ENCODE measurements at places on chromosomes 7 and 10. TPM values are rescaled to one million over a fixed set of nuclear protein-coding genes. Genes with fewer than 3 reads are reported as not detected.

GHRHR gene
- not detected for total RNA-seq

CCL26 gene
- total RNA-seq = not detected

LMOD2 gene
- total RNA-seq = not detected

SH2D4B gene
- total RNA-seq = 0.20 TPM

HIPK2 gene
- 26.1 TPM for total RNA-seq

CD36 gene
- total RNA-seq = 0.42 TPM

FAM13C gene
- total RNA-seq = not detected

NACAD gene
- 0.14 TPM for total RNA-seq

Data from activated T-cell treated with anti-CD3 and anti-CD28 coated beads, Interleukin-2, amount 50 U/mL, for 4 hours (primary cell).